ENCODE measurements at places on chromosomes 5 and 9.

- DNase-seq: no peak
These were observed 110.1 kb downstream of the INSYN2B start for GRCh38 chr5:169870211-169870610.

DNA sequence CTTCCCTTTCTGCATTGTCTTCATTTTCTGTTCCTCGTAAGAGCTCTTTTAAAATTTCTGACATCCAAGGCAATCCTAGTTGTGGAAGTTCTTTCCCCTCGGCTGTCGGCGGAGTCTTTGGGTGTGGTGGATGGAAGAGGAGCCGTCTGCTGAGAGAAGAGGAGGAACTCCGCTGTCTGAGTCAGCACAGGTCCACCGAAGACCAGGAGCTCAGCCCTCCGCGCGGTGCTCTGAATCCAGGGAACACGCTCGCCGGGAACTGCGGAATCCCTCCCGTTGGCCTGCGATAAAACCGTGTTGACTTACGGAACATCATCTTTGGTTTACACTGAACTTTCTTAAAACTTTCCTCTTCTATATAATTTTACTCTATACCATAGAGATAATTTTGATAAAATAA is 100.7 kb upstream of the IRX4 start:
- DNase-seq: no peak

- peak; percentile 29 for DNase-seq
These were observed 19.3 kb downstream of the CDKN2A start for GRCh38 chr9:21974722-21975409.

GRCh38 chr9:125617087-125617486 is 89.9 kb downstream of the MAPKAP1 start:
- DNase-seq: no peak
